ENCODE measurements at places on chromosomes 16 and 17.

DNA sequence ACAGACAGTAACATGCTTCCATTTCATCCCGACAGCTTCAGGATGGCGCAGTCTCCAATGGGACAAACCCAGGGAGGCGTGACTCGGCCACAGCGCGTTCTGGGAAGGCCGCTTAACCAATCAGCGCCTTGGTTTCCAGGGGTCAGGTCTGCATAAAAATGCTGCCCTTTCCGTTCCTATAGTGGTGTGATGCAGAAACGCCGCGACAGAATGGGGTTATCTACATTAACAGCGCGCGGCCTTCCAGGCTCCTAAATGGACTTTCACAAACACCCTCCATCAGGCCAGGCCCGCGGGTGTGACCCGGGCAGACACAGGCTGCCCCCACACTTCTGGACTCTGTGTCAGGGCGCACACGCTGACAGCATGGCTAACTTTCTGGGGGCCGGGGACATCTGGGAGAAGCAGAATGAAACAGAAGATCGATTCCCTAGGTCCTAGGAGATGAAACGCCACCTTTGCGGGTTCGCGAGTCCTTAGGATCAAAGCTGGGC is 792 bp downstream of the TMEM231 start:
- no peak for DNase-seq

DNA sequence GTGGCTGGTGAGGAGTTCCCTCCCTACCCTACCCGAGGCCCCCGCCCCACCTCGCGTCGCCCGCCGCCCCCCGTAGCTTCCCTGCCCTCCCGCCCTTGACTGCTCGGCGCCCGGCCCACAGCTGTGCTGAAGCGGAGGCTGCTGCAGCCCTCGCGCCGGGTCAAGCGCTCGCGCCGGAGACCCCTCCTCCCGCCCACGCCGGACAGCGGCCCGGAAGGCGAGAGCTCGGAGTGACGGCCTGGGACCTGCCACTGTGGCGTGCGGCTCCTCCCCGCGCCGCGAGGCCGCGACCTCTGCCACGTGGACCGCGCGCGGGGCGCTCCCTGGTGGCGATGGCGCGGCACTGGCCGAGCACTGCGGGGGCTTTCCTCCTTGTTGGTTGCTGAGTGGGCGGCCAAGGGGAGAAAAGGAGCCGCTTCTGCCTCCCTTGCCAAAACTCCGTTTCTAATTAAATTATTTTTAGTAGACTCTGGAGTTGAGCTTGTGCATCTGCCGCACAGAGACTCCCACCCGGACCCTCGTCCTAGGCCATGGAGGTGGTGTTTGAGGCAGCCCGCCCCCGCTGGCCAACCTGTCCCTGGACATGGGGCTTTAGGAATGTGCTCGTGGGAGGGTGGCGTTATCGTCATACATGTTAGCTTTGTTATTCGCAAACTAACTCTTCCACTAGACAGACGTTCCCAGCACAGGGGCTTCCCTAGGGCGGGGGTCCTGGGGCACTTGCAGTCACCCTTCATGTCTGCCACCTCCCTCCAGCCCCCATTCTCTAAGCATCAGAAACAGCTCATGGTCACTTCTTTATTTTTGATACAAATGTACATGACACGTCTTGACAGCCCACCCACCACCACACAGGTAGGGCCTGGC is 4.4 kb downstream of the TP53I13 start:
- DNase-seq = peak; percentile 44

GRCh38 chr16:51439271-51439670 is 288.2 kb upstream of the SALL1 start:
- no peak for DNase-seq

- DNase-seq = no peak
Measured at GRCh38 chr17:7716901-7717755, at the start of gene DNAH2. Gene DNAH2, plus strand, starts transcription at chr17:7717744. Its CDS starts 1,991 bp downstream, at chr17:7719735.

GRCh38 chr17:28928061-28928460 is 23.3 kb downstream of the PHF12 start:
- DNase-seq = no peak

DNA sequence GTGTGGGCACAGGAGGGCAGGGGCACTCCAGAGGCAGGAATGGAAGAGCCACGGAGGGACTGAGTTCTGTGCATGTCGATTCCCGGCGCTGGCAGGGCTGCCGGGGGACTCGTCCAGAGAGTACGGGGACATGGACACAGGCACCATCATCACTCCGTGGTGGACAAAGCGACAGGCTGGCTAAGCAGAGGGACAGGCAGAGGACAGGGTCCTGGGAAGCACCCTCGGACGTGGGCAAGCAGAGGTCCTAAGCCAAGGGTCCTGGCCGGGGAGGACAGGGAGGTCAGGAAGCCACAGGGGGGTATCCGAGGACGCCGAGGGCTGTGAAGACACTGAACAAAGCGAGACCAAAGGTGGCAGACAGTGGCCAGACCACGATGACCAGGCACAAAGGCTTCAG is 44.3 kb upstream of the ENPP7 start:
- DNase-seq = no peak

DNA sequence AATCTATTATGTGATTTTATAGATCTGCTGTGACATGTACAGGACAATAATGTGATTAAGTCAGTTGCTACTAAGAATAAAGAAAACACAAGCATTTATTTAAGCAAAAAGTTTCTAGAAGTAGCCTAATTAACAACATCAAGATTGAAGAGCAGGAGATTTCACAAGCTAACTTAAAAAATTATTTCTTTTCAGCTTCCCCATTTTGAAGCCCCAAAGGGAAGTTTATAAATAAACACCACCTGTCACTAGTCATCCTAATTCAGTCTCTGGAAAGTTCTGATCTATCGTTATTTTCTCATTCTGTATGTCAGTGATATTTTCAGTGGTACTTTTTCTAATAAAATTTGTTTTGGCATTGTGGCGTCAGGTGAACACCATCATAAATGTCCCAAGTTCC is 8.3 kb downstream of the CAPNS2 start:
- DNase-seq = no peak

DNA sequence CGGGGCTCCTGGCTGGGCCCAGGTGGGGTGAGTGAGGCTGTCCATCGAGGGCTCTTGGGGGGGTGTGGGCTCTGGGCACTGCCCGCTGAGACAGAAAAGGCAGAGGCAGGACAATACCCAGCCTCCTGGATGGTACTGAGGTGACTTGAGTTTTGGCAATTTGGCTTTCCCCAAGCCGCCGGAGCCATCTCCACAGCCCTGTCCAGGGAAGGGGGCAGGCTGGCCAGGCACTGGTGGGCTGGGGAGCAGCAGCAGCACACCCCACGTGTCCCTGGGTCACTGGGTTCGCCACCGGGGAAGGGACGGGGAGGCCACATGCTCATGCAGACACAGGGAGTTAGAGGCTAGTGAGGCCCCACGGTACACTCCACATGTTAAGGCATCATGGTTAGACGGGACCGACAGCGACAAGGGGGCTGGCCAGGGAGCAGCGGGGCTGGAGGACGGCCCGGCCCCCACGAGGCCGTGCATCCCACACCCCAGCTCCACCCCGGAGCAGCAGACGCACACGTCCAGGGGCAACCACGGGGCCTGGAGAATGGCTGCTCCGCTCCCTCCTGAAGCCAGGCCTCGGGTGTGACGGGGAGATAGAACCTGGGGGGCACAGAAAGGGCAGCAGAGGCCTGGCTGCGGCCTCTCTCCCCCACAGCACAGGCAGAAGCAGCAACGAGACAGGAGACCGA is 3.0 kb downstream of the ARHGDIA start:
- DNase-seq = no peak

DNA sequence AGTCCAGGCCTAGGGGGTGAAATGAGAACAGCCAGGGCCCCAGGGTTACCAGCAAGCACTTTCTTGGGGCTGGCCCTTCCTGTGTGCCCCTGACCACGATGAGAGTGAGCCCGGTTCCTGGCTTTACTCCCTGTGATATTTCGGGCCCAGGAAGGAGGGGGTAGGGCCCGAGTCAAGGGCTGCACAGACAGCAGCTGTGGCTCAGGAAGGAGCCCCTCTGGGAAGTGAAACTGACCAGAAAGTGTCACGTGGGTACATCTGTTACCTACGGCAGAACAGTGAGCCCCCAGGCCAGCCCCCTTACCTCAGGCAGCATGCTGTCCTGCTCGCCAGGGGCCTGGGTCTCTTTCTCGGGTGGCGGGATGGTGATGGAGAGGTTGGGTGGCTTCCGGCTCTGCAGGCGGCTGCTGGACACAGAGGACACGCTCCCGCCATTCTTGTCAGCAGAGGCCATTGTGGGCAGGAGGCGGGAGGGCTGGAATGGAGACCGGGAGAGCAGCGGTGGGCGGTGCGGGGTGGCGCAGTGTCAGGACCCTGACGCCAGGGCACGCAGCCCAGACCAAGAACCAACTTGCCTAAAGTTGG is 13.8 kb downstream of the AANAT start:
- no peak for DNase-seq

GRCh38 chr16:10729104-10730048 is 14.3 kb upstream of the NUBP1 start:
- DNase-seq = no peak

DNA sequence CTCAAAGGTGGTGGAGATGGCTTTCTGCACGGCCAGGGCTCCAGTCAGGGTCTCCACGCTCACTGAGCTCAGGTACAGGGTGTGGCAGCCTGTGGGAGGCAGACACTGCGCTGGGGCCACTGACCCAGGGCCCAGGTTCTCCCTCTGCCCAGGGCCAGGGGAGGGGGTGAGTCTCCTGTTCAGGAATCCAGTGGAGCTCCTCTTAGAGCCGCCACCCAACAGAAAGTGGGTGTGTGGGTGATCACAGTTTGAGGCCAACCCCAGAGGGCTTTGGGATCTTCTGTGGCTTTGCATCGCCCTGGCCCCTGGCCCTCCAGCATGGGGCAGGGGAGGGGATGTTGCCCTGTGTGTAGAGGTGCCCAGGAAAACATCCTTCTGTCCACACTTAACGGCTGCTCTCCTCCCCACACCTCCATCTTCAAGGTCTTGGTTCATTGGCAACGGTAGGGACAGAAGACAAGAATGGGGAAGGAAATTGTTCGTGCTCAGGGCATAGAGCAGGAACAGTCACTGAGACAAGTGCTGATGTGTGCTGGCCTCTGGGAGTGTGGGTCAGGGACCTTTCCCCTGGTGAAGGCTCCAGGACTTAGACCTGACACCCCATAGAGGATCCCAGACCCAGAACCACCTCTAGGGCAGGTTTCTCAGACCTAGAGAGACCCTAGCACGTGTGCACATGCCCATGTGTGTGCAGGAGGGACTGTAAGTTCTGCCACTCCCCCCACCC is 21.5 kb downstream of the TNS4 start:
- DNase-seq = no peak

DNA sequence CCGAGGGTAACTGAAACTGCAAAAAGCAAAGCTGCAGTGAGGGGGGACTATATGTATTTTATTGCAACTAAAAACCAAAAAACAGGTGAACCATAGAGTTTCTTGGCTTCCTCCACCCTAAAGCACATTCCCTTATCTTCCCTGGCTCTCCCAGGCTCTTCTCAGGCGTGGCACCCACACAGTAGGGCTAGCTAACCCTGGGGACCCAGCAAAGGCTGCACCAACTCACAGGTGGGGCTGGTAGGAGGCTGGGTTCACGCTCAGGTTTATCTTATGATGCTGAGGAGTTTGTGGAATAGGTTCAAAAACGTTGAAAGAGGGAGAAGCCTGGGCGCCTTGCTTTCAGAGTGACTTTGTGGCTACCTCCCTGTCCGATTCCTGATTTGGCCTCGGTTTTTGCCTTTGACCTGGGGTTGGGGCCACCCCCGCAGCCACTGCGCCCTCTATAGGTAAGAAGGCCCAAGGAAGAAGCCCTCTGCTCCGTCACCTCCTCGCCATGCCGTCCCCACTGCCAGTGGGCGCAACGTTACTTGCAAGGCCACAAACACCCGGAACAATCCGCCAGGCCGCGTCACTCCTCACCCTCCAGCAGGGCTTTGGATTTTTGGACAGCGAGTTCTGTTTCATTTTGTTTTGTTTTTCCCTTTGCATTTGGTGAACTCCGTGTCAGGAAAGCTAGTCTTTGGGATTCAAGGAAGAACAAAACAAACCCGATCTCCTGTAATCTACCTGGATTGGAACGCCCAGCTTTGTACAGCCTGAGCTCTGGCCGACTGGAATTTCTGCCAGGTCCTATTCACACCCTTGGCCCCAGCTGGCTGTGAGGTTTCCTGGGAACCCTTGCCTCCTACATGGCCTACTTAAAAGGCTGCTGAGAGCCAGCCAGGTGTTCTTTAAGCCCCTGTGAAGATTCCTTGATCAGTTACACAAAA is 60.8 kb downstream of the TBC1D16 start:
- no peak for DNase-seq

DNA sequence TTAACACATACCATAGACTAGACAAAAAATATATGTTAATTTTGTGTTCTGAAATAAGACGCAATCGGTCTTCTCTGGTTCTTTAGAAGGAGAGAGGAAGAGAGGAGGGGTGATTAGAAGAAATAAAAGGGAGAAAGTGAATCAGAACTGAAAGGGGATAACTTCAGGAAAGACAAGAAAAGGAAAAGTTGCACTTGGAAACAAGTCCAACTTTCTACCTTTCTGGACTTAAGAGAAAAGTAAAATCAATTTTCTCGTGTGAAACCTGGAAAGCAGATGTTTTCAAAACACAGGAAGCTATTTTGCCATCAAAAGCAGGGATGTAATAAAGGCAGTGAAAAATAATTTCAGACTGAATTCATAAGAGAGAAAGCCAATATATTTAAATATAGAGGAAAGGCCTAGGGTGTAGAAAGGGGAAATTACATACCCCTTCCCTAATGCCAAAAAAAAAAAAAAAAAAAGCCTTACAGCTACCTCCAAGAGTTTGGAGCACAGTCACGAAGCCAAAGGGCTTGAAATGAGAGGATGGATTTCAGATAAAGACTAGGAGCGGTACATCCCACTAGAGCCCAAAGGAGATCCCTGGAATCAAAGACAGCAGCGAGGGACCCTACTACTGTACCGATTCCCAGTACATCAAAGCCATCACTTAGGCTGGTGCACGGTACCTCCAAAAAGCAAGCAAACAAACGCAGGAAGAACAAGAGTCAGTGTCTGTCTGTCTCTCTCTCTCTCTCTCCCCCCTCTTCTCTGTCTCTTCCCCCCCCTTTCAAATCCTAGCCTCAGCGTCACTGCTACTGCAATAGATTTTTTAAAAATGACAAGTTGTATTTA is 12.1 kb upstream of the ZFHX3 start:
- no peak for DNase-seq

DNA sequence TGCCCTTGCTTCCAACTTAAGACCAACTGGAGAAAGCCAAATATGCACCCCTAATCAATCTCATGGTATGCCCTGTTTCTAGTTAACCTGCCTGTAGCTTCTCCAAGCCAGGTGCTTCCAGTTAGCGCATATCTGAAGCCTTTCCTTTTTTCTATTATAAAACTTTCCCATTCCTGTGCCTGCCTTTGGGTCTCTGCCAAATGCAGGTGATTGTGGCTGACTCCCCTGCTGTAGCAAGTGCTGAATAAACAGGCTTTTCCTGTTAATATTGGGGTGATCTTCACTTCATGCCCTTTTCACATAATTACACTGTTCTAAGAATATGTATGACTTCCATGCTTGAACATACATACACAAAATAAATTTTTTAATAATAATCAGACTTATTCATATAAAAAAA is 207.4 kb downstream of the TANC2 start:
- no peak for DNase-seq

- DNase-seq = peak; percentile 99
Measured at GRCh38 chr16:81006813-81007695, at the start of the genes CENPN and CMC2. Gene CENPN, plus strand, starts transcription at chr16:81007214. Its CDS starts 4,726 bp downstream, at chr16:81011940. Gene CMC2, minus strand, starts transcription at chr16:81006885. Its CDS starts 9,491 bp downstream, at chr16:80997394.
